Stimulated activated CD8-positive, alpha-beta memory T cell treated with anti-CD3 and anti-CD28 coated beads, Interleukin-7, amount 100 ng/mL, for 1 hour (primary cell): ENCODE measurements at places on chromosomes 3 and 15.

GRCh38 chr3:126956361-126956760 lies 26.6 kb upstream of the PLXNA1 start:
- DNase-seq: no peak

DNA sequence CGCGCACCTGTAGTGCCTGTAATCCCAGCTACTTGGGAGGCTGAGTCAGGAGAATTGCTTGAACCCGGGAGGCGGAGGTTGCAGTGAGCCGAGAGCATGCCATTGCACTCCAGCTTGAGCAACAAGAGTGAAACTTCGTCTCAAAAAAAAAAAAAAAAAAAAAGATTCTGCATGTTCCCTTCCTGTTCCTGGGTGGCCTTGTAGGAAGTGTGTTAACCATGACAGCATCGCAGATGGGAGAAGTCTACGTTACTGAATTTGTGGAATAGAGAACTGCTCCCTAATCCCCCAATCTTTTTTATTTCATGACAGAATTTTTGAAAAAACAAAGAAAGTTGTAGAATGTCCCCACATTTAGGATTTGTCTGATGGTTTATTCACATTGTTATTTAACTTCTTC lies 45.4 kb downstream of the FOXL2 start:
- DNase-seq: no peak

GRCh38 chr15:89874926-89875564 lies 18.7 kb downstream of the AP3S2 start:
- DNase-seq: peak; percentile 69

DNA sequence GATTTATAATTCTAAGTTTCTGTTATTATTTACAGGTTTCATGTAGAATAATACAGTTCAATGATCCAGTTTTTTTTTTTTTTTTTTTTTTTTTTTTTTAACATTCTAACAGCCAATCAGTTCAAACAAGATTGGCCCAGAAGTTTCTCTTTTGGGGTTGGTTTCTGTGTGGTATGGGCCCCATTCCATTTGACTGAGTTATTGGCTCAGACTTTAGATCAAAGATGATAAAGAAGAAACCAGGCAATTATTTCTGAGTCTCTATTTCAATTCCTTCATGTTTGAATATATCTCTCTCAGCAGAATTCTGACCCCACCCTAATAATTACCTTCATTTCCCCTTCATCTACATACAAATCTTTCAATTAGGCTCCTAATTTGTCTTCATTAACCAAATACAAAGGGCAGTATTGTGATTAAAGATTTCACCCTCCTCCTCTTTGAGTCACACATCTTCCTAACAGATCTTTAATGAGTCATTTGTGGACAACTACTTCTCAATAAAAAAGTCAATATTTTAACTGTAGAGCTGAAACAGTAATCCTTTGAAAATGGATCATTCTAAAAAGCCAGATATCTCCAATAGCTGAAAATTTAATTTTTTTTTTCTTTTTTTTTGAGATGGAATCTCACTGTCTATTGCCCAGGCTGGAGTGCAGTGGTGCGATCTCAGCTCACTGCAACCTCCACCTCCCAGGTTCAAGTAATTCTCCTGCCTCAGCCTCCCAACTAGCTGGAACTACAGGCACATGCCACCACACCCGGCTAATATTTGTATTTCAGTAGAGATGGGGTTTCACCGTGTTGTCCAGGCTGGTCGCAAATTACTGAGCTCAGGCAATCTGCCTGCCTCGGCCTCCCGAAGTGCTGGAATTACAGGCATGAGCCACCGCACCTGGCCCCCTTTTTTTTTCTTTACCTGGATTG lies 878.8 kb downstream of the NAALADL2 start:
- no peak for DNase-seq

- DNase-seq: peak; percentile 9
These were observed at the start of gene THBS1 for GRCh38 chr15:39580485-39581241. Gene THBS1 (plus strand): TSS chr15:39581079. CDS start chr15:39581858, 779 bp downstream.

DNA sequence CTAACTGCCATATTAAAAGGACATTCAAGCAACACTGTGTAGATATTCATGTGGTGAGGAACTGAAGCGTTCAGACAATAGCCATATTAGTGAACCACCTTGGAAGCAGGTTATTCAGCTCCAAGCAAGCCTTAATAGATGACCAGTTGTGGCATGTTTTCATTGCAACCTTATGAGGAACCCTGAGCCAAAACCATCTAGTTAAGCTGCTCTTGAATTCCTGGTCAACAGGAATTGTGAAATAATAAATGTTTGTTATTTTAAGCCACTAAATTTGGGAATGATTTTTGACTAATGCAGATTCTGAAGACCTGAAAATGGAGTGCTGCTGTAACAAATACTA lies 73.0 kb downstream of the SPRED1 start:
- no peak for DNase-seq

DNA sequence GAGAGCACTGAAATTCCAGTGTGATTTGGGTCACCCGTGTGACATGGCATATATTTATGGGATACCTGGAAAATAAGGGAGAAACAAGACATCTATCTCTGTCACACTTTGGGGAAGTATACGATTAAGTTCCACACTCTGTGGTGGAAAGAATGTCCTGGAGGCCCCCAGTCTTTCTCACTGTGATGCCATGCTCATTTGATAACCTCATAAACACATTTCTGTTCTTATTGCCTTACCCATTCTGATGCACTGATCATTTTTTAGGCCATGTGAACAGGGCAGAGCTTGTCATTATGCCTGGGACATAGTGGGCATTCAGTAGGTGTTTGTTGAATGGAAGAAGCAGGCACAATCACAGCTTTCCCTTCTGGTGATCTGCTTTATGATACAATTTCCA lies 349.4 kb upstream of the TPRG1 start:
- no peak for DNase-seq

- DNase-seq: no peak
These were observed 133.1 kb downstream of the IL1RAP start for GRCh38 chr3:190646996-190647395.

GRCh38 chr3:175391601-175392000 lies 532.5 kb downstream of the NAALADL2 start:
- DNase-seq: no peak

GRCh38 chr3:171753025-171753472 lies 57.2 kb downstream of the PLD1 start:
- no peak for DNase-seq

DNA sequence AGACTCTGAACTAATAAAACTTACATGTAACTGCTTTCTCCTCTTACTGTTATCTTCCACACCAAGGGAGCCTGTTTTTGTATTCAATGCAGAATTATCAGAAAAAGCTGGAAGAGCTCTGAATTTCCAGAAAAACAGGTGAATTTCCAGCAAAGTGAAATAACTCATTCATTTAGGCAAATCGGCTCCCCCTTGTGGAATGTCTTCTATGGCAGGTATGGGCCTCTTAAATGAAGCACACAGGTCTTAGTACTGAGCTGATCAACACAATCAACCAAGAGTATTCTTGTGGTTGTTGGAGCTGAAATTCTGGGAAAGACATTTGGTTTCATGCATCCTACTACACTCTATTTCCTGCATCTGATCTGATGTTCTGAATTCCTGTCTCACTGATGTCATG lies 31.0 kb upstream of the PTPRG start:
- no peak for DNase-seq

- DNase-seq: no peak
These were observed 216.3 kb downstream of the EFHB start for GRCh38 chr3:19717736-19718135.

DNA sequence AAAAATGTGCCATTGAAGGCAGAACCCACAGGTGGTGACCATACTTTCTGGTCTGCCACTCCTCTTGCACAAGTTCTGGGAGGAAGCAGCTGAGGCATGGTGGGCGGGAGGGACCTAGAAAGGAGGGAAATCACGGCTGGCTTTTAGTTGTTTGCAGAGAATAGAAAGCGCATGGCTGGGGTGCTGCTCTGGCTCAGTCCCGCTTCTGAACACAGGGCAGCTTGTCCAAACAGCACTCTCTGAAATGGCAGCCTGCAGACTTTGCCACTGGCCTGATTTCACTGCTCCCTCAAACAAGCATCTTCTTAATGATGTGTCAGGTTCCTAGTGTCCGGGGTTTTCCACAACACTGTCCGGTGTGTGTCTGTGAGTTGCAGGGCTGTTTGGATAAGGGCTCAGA lies 76.7 kb downstream of the AAGAB start:
- no peak for DNase-seq

DNA sequence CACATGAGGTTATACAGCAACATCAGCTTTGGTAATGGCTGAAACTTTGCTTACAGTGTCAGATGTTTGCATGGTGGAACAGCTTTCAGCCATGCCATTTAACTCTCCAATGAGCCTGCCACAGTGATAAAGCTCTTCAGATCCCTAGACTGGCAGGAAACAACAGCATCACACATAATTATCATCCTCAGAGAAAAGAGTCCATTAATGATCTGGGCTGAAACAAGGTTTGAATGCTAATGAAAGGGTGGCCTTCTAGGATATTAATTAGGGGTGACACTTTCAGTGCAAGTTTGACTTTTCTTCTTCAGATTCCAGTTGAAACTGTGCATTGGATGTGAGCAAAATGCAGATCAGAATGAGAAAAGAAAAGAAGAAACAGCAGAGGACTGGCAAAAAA lies 166.6 kb downstream of the IGSF11 start:
- DNase-seq: no peak

- no peak for DNase-seq
These were observed 300.0 kb upstream of the CTNNB1 start for GRCh38 chr3:40899286-40899712.

DNA sequence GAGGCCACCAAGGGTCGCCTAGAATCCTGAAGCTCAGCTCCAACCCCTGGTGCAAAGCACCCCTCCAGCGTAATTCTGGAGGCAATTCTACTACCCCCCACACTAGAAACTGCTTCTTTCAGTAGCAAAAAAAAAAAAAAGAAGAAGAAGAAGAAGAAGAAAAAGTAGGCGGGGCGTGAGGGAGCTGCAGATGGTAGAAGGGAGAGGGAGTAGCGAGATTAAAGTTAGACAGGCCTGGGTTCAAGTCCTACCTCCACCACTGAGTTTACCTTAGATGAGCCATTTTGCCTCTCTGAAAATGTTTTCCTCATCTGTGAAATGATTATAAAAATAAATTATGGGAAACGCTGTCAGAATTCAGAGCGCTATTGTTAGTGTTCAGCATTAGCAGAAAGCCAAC lies 913 bp downstream of the FAM174B start:
- DNase-seq: no peak

GRCh38 chr15:88656760-88657221 lies 18.0 kb downstream of the ISG20 start:
- no peak for DNase-seq

GRCh38 chr15:50636146-50636545 lies 50.5 kb downstream of the TRPM7 start:
- no peak for DNase-seq

DNA sequence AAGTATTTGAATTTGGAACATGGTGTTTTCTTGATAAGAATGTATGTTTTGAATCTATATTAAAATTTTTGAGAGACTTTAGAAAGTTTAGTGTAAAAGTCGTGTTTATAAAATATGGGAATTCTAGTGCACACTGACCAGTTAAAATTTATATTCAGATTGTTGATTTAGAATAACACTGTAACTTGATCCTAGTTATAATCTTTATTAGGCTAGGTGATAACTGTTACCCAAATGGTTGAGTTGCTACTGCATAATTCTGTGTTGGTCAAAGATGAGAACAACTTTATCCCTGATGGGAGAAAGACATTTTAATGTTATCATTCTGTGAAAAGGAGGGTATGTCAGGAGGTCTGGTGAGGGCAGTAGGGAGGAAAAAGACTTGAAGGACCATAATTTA lies 249.3 kb downstream of the UBE2E2 start:
- no peak for DNase-seq

GRCh38 chr3:51796854-51797253 lies 17.8 kb upstream of the IQCF6 start:
- DNase-seq: no peak

DNA sequence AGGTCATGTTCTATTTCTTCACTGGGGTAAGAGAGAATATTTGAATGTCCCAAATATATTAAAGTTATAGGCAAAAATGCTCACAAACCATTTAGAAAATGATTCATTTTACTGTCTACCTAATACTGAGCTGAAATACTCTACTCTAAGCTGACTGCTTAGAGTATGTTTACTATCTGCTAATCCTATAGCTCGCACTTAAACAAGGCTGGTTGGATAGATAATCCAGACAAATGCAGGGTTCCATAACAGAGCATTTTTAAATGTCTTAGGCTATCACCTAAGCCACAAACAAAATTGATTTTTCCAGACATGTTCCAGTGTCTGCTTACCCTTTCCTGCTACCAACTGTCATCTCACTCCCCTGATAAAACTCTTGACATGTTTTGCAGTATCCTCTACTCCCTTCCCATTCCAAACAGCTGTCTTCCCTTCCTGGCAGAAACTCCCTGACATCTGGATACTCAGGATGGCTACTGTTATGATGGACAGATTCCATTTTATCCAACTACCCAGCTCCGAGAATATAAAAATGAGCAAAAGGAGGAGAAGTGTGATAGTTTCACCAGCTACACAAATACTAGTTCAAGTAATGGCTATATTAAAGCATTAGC lies 1034.7 kb downstream of the FHIT start:
- DNase-seq: no peak

- DNase-seq: no peak
These were observed 183.6 kb upstream of the ATP11B start for GRCh38 chr3:182609575-182610156.

DNA sequence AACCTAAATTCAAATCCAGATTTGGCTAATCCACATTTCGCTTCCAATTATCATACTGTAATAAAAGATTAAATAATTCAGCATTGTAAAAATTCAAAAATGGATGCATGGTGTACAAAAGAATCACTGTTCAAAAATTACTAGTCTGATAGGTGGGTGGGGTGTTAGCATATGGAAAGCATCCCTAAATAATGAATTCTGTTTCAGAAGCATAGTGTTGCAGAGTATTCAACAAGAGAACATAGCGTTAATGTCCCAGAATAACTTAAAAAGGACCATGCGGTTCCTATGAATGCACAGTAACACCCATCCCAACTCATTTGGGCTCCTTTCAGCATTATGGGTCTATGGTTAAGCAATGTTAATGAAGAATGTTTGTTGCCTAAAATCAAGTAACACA lies 51.1 kb downstream of the MORC1 start:
- no peak for DNase-seq

GRCh38 chr3:148710665-148711064 lies 13.0 kb downstream of the AGTR1 start:
- no peak for DNase-seq

DNA sequence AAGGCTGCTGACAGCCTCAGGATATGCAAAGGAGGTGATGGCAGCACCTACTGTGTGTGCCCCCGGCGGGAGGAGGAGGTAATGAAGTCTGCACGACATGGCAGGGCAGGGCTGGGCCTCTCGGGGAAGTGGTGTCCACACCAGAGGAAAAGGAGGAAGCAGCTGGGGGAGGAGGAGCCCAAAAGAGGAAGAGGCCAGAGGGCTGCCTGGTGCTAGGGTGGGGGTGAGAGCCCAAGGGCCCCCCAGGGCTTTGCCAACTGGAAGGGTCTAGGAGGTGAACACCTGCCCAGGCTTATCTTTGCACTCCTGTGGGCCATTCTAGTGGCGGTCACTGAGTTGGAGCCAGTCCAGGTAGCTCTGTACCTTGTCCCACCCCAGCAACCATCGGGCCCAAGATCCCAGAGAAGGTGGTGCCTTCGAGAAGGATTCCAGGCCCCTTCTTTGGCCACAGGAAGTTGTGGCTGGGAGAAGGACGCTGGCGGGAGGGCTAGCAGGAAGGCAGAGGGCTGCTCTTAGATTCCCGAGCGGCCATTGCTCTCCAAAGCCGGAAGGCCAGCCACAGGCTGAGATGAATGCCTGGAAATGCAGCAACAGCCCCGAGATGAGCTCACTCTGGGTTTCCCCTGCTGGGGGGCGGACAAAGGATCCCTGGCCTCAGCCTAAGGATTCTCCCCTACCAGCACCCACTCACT lies 7.0 kb downstream of the GNAI2 start:
- no peak for DNase-seq
